ENCODE measurements at places on chromosomes 11 and 22.
A peak's percentile ranks its signal among the peaks of the same experiment; 100 is the strongest.

DNA sequence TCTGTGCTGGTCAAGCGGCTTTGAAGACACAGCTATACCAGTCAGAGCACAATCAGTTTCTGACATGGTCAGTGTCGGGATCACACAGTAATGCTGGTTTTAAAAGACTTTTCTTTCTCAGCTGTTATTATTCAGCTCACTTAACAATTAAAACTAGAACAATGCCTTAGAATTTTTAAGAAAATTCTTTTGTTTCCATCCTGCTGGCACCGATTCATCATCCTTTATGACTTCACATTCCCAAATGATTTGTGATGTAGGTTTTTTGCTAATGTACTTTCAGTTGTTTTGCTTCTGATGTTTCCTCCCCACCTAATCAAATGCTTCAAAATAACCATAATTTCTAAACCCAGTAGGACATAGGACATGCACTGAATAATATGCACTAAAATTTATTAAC is 34.5 kb upstream of the OLFML1 start:
- no peak for DNase-seq

- DNase-seq = no peak
Measured at GRCh38 chr11:14860511-14860910, 31.5 kb downstream of the CYP2R1 start.

- peak; percentile 71 for DNase-seq
Measured at GRCh38 chr11:79393362-79394043, 47.3 kb downstream of the TENM4 start.

DNA sequence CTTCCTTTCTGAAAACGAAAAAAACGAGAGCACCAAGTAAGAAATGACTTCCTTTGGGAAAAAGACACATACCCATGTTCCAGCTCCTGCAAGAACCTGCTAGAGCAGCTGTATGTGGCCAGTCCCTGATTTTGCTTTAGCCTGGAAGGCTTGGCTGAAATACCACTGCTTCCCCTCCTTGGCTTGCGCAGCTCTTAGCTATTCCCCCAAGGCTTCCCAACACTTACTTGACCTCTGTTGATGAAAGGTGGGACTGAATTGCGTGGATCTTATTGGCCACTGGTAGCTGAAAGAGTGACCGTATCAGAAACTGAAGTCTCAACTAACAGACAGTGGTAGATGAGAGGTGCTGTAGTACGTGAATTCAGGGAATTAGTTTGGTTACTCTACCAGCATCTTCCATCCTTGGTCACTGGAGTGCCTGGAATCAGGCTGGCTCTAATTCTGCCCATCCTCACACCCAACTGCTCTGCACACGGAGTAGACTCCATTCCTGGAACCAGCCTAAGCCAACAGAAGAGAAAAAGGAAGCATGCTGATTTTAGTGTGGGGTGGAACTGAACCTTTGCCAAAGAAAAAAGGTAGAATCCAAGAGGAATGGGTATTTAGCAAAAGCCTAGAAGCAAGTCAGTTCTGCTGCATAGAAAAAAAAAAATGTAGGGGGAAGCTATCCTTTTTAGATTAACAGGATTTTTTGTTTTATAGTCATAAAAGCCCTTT is 73.8 kb upstream of the CRTAM start:
- no peak for DNase-seq

GRCh38 chr11:75595429-75595828 is 33.4 kb downstream of the SERPINH1 start:
- DNase-seq = no peak

DNA sequence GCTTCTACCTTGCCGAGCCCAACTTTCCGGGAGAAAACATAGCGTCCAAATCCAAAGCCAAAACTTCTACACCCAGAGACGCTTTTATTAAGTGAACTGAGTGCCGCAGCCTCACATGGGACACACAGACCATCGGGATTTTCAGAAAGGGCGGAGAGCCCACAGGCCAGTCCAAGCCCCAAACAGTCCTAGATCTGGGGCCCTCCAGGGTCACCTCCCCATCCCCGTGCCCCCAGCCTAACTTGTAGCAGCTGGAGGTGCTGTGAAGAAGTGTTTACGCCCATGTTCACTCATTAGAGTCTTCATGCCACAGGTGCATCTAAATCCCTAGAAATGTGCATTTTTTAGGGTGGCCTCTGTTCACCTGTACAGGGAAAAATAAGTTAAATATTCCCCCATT is 14.1 kb upstream of the ADORA2A start:
- no peak for DNase-seq

- no peak for DNase-seq
Measured at GRCh38 chr11:94129512-94130297, 1.1 kb downstream of the PANX1 start.

DNA sequence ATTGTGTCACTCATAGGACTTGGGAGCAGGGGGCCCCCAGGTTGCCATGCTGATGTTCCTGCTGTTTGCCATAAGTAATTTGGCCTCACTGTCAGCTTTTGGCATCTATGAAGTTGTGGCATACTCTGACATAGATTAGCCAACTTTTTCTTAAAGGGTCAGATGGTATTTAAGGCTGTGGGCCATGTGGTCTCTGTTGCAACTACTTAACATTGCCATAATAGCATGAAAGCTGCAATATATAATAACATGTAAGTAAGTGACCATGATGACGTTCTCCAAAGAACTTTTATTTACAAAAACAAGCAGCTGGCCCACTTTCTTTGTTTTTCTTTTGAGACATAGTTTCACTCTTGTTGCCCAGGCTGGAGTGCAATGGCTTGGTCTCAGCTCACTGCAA is 2.2 kb upstream of the TMEM216 start:
- no peak for DNase-seq

DNA sequence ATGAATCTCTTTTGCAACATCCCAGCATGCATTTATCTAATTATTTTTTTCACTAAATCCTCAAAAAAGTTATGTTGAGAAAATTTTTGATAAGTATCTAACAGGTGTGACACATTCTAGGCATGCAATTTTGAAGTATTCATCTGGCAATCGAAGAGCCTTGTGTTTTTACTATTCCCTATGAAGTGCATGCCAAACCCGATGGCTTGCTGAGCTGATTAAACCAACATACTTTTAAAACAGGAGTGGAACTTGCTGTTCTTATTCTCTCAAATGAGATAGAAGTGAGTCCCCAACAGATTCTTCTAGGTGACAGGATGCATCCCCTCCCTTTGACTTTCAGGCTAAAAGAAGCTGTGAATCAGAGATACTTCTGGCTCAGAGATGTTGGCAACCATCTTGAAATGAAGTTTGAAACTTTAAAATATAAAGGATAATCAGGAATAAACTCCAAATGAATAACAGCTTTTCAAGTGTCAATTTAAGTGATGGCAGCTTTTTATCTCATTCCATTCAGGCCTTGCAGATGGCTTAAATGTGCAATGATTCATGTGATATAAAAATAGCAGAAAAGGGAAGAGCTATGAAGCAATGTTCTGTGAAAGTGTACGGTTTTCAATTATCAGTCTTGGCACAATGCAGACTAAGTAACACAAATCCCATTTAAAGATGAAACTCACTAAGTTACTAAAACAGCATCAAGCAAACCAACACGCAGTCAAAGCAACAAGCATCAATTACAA is 67.7 kb downstream of the APOL5 start:
- DNase-seq = no peak

DNA sequence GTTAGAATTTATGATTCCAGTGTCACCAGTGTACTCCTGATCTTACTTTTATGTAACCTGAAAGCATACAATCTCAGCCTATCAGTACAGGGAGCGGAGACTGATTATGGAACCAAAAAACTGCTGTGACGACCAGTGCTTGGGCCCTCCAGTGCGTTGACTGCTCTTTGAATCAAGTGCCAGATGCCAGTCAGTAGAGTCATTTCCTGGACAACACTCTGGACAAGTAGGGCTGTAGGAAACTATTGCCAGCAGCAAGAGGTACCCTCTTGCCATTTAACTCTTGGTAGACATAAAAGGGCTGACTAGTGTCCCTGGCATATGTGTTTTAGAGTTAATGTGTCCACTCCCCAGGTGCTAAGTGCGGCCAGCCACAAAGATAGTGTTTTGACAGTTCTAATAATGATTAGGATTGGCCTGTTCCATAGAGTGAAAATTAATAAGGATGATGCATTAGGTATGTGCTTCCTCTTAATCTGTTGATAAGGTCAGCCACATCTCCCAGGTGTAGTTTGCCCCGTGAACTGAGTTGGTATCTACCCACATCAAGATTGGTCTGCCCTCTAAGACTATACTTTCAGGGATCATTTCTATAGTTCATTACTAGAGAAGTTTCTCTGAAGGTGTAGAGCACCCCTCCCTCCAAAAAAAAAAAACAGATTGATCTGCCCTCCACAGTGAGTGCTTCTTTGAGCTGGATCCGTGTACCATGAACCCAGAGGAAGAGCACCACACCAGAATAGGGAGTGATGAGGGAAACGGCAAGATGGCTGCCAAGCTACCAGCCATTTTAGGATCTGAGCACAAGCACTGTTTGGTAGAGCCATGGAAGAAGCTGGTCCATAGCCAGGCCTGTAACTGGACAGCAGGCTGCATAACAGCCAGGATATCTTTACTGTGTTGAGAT is 20.7 kb upstream of the AIFM3 start:
- DNase-seq = no peak

GRCh38 chr11:122226810-122227379 is 110.9 kb upstream of the BLID start:
- no peak for DNase-seq

GRCh38 chr22:42344361-42344905 is 74.0 kb upstream of the TCF20 start:
- DNase-seq = peak; percentile 27

DNA sequence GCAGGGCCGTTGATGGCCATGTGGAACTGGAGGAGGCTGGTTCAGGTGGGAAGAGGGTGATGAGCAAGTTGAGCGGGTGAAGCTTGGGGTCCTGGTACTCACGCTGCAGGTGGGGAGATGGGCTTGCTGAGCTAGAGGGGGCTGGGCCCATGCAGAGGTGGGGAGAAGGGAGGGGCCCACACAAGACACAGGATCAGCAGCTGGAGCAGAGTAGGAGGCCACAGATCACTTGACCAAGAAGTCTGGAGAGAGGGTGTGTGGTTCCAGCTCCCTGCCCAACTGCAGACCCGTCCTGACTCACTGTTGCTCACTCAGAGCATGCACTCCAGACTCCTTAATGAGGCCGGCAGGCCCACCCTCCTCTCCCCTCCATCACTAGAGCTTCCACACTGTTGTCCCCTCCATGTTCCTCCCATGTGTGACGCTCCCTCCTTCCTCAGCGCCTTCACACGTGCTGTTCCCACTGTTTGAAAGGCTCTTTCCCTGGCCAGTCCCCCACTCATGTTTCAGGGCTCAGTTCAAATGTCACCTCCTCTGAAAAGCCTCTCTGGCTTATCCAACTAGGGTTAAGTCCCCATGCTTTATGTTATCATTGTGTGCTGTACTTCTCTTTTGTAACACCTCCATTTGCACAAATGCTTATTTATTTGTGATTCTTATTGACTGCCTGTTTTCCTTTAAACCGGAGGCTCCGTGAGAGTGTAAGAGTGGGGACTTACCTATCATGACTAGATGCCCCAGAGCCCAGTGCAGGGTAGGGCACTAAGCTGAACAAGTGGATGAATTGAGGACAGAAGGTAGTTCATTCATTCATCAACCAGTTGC is 2.3 kb downstream of the CCDC86 start:
- no peak for DNase-seq

DNA sequence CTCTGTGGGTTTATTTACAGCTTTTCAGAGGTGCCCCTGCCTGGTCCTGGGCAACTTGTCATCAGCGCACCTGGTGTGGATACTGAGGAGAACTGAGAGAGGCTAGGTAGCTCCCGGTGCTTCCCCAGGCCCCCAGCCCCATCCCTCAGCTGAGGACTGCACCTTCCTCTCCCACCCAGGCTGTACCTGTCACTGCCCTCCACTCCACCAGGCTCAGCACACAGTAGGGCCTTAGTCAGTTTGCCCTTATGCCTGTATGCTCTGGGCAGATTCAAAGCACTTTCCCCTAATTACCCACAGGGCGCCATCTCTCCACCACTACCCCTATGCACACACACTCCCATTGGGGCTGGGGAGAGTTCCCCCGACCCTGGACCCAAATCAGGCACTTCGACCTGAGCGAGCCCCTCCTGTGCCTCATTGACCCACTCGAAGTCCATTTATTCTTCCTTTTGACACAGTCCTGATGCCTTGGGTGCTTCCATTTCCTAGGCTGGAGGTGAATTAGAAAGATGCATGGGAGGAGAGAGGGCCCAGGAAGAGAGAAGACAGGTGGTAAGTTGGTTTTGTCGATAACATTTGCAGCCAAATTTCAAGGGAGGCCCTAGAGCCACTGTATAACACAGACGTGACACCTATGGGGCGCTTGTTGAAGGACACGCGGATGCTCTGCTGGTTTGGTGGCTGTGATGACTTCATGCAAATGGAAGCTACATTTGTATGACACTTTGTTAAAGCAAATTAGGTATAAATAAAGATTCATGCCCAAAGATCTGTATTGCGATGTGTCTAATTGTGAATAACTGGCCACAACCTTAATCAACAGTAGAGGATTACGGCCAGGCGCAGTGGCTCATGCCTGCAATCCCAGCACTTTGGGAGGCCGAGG is 13.8 kb upstream of the PICK1 start:
- no peak for DNase-seq

DNA sequence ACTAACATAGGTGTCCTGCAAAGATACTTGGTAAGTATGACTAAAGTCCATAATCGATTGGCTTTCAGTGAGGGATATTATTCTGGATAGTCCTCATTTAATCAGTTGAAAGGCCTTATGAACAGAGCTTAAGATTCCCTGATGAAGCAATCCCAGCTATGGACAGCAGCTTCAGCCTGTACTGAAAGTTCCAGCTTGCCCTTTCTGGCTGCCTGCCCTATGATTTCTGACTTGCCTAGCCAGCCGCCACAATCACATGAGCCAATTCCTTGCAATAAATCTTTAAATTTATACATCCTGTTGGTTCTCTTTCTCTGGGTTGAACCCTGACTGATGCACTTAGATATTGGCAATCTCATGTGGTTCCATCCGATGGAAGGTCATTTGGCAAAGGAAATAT is 759.0 kb upstream of the API5 start:
- DNase-seq = no peak

DNA sequence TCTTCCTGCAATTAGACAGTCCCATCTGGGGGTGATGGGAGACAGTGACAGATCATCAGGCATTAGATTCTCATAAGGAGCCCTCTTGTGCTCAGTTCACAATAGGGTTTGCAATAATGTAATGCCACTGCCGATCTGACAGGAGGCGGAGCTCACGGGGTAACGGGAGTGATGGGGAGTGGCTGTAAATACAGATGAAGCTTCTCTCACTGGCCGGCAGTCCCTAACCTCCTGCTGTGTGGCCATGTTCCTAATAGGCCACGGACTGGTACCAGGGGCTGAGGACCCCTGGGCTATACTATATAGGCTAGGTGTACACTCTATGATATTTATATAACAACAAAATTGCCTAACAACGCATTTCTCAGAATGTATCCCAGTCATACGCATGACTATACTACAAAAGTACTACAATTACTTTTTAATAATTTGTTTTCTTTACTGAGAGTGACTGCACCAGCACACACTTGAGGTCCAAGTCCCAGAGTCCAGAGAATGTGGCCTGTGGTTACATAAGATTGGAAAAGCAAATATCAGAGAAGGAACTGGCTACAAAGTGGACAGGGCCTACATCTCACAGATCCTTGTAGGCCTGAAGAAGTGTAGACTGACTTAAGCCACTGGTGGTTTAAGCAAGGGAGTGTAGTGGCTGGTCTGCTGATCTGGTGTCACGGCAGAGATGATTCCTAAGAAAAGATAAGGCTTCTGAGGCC is 200.0 kb downstream of the LARGE1 start:
- no peak for DNase-seq

Measured in NCI-H82 (cell line).